DMS 273 treated with DMSO at 0.1 percent for 48 hours (cell line): ENCODE measurements at places on chromosomes 4 and X.

- DNase-seq = no peak
Measured at GRCh38 chr4:2914256-2915126, 48.7 kb downstream of the NOP14 start.

GRCh38 chrX:13334491-13334890, 14.6 kb upstream of the ATXN3L start:
- DNase-seq = no peak

DNA sequence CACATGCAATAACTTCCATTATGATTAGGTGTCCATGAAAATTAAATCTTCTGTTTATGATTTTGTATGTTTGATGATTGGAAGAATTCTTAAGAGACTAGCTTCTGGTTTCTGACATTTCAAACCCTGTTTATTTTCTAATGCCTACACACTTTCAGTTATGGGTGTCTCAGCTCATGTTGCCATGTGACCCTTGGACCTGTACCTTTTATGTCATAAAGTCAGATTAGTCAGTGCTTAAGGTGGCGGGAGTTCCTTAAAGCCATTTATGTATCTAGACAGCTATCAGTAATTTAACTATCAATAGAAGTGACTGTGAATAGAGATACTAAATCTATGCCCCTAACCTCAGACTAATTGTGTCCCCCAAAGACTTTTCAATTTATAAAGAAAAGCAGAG, 155.6 kb downstream of the GBA3 start:
- no peak for DNase-seq

- no peak for DNase-seq
Measured at GRCh38 chr4:153906231-153906630, 117.3 kb upstream of the SFRP2 start.

- no peak for DNase-seq
Measured at GRCh38 chr4:51906167-51906958, 63.4 kb downstream of the DCUN1D4 start.

GRCh38 chrX:46953597-46953996, 41.4 kb downstream of the JADE3 start:
- no peak for DNase-seq
